ENCODE measurements at places on chromosomes 12 and 14.

GRCh38 chr12:6647083-6647604 is at the start of gene ACRBP:
Gene ACRBP (minus strand): TSS chr12:6647432. CDS start chr12:6647366, 66 bp downstream.
- no peak for DNase-seq

GRCh38 chr12:40446385-40446784 is 221.6 kb downstream of the LRRK2 start:
- no peak for DNase-seq

GRCh38 chr14:55752580-55753390 is 172.8 kb downstream of the KTN1 start:
- DNase-seq = no peak

DNA sequence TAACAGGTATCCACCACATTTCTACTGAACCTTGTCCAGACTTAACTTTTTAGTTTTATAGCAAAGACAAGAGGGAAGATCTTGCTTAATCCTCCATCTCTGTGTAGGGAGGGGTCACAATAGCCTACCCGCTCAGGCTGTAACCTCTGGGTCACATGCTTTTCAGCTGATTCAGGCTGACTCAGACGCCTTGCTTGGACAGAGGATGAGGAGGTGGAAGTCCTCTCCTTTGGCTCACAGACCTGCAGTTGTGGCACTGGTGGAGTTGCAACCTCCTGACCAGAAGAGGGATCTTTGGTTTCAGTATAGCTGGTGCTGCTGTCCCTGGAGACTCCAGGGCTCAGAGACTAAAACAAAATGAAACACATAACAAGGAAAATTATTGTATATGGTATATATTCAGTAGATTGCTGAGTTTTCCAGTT is 16.2 kb downstream of the ACIN1 start:
- no peak for DNase-seq

DNA sequence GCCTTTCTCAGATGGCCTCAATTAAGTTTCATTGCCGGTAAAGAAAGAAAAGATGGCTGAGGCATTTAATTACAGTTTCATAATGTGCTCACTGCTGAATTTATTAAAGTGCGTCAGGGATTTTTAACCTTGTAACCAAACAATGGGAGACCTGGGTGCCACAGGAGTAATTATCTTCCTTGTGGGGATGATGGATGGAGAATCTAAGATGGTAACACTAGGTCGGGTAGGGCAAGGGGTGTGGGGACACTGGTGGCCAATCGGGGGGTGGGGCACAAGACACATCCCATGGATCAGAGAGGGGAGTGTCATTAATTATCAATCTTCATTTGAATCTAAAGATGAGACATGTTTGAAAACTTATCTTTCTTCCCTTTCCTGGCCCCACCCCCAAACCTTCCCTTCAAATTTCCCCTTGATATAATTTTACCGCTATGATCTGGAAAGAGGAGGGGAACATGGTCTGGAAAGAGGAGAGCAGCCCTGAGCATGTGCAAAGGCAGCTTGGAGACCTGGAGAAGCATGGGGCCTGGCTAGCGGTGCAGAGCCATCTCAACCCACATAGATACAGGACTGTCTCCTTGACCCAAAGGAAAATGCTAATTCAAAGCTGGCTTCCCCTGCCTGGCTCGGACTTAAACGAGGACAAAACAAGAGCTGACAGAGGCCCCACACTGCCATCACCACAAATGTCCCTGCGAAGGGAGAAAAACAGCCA is 231.3 kb upstream of the NOS1 start:
- DNase-seq = no peak

DNA sequence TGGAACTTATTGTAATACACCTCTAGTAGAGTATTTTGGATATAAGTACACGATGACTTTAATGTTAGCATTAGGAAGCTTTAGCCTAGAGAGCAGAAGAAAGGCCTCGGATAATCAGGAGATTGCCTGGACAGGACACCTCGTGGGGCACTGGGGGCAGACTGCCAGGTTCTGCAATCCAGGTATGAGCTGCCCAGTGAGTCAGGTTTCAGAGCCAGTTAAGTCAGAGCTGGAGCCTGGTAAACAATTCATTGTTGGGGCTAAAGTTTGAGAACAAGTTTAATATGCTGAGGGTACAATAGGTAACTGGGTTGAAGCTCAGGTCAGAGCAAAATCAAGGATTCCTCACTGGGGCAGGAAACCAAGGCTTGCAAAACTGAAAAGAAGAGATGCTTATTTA is 107.4 kb downstream of the RERGL start:
- DNase-seq = no peak

- DNase-seq = peak; percentile 56
Measured at GRCh38 chr14:104677512-104678332, 11.7 kb upstream of the INF2 start.

- no peak for DNase-seq
Measured at GRCh38 chr12:79691511-79692248, 916 bp upstream of the PAWR start.

DNA sequence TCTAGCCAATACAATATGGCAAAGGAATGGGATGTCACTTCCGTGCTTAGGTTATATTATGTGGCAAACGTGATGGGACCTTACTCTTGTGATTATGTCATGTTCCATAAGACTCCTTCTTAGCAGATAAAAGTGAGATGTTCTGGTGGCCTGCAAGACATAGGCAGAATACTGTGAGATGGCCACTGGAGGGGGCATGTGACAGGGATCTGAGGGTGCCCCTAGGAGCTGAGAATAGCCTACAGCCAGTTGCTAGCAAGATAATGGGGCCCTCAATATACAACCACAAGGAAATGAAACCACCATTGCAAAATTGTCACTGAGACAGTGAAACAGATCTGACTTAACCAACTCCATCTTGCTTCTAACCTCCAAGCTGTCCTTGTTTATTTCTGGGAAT is 151.4 kb upstream of the SSTR1 start:
- no peak for DNase-seq
